ENCODE measurements at places on chromosomes 1 and 21.

GRCh38 chr1:47182676-47183235, 7.1 kb downstream of the PDZK1IP1 start:
- DNase-seq = no peak

DNA sequence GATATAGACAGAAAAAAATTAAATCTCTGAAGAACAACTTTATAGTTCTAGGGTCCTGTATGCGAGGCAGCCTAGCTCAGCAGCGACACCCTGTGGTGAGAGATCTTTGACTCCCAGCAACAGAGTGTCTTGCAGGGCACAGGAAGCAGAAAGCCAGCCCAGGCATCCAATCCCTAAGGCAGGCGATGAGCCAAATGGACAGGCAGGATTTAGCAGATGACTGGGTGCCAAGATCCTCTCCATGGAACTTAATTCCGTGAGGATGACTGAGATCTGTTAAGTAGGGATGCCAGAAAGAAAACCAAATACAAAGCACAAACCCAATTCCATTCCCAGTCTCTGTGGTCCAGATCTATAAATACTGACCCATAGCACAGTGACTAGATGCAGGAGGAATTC, 38.8 kb downstream of the HLCS start:
- peak; percentile 36 for DNase-seq

GRCh38 chr1:15626269-15626950, 9.2 kb downstream of the DDI2 start:
- DNase-seq = no peak

DNA sequence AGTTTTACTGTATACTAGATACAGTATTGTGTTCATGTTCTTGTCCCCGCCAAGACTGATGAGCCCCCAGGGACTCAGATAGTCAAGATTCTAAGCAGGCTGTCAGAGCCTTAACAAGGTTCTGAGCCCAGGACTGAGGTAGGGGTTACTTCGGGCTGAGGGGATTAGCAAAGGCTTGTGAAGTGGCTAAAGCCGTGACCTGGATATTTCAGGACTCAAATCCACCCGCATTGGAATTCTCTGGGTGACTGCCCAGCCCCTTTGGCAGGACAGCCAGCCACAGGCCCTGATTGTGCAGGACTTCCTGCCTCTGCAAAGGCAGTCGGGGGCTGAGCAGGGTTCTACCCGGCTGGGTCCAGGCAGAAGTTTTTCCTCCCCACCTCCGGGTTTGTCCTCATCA, at the start of gene PLA2G5:
Gene PLA2G5 (plus strand): TSS at position 321 of the 400 bp plus-strand sequence. CDS start 14,637 bp downstream, outside the sequence.
- DNase-seq = no peak

DNA sequence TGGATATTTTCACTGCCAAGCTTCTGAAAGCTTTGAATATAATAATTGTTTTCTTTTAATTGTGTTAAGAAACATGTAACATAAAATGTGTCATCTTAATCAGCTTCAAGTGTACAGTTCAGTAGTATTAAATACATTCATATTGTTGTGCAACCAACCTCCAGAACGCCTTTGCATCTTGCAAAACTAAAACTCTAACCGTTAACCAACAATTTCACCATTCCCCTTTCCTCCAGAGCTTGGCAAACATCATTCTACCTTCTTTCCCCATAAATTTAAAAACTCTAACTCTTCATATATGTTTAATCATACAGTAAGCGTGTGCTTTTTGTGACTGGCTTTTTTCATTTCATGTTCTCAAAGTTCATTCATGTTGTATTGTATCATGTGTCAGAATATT, 2.1 kb downstream of the MNDA start:
- DNase-seq = no peak

DNA sequence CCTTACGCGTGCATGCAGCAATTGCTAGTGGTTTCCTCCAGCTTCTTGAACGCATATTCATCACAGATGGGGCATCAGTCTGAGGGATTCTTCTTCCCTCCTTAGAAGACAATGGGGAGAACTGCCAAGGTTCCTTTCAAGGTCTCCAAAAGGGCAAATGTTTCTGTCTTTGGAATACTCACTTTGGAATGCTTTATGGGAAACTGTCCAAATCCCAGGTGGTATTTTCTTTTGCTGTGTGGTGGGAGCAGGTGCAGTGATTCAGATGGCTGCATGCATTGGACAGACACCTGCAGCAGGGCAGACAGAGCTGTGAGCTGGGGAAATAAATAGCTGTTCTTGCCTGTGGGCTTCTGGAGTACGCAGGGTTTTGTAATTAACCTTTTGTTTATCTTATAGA, 40.5 kb downstream of the URB2 start:
- no peak for DNase-seq

- DNase-seq = no peak
These were observed 49.7 kb downstream of the EEIG2 start for GRCh38 chr1:108609483-108610049.

DNA sequence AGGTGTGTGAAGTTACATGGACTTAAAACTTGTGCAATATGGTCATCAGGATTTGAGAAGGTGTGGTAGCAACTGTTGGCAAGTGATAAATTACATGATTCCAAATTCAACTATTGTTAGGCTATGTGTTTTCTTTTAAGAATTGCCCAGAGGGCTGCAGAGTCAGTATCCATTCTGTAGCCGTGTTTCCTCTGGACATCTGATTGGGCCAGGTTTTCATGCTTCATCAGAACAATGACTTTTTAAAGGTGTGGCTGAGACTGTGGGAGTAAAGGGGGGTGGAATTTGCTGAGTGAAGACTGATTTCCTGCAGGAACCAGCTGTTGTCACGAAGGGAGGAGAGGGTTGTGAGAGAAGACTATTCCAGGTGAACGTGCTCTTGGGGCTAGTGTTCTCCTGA, 1.7 kb upstream of the HRNR start:
- DNase-seq = no peak

GRCh38 chr1:162023547-162024501, at the start of gene OLFML2B:
TSS of gene OLFML2B (minus strand) at chr1:162023869. CDS start at chr1:162023430, 439 bp downstream.
- no peak for DNase-seq

DNA sequence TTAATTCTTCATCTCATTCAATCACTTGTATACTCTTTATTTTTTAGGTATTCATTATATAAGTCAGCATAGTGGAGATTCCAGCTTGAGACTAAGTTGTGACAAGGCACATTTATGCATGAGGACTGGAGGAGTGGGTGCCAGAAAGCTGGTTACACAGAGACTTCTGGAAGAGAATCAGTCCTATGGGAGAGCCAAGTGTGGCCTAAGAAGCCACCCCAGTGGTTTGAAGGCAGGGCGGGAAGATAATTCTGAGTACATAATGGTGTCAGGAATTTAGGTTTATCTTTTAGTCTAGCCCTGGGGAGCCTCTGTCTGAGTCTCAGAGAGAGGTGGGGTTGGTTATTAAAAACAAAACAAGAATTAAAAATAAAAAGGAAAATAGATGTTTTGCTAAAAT, 83.0 kb downstream of the SPAG17 start:
- no peak for DNase-seq

- DNase-seq = no peak
These were observed 373.8 kb downstream of the LMO4 start for GRCh38 chr1:87702455-87702854.

DNA sequence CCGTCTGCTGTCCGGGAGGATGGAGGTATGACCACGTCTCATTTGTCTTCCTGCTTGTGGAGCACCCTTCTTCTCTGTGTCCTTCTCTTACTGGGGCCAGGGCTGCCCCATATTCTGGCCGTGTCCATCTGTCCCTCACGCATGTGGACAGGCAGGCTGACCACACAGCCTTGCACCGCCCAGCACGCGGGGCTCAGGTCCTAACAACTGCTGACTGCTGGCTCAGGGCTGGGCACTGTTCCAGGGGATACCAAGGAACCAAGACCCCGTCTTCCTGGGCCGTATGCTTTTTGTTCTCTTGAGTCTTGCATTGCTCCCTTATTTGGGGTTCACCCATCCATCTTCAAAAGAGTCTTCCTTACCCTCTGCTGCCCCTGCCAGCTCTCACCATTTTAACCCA, 17.5 kb upstream of the SPSB1 start:
- DNase-seq = no peak

GRCh38 chr1:59743324-59744091, 71.2 kb upstream of the HOOK1 start:
- no peak for DNase-seq
